ENCODE measurements at places on chromosomes 2 and 18.
A peak's percentile ranks its signal among the peaks of the same experiment; 100 is the strongest.

DNA sequence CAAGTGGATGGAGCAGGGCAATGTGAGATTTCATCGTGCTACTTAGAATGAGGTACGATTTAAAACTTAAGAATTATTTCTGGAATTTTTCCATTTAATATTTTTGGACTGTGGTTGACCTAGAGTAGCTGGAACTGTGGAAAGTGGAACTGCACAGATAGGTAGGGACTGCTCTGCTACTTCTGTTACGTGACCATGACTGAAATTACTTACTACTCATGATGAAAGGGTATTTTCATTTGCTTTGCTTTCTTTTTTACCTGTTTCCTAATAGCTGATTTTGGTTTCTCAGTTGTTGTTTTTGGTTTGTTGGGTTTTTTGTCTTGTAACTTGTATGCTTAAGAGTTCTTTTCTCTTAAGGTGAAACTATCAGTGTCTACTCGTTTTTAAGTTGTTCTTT is 11.4 kb downstream of the UBE2E3 start:
- DNase-seq: no peak

GRCh38 chr18:58269931-58270330 is 225.9 kb downstream of the NEDD4L start:
- DNase-seq: no peak

DNA sequence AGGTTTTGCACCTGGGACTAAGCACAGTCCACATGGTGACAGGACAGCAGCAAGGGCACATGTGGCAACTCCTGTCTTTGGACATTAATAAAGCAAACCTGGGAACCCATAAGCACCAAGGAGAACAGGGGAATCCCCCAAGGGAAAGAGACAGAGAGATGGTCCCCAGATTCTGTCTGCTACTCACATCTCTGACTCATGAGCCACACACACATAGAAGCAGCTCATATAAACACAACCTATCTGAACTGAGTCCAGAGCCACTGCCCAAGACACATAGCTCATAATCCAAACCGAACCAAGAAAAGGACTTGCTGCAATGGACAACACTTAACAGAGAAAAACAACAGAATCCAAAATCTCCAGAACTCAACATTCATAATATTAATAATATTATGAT is 82.5 kb downstream of the OSBPL1A start:
- DNase-seq: peak; percentile 8

DNA sequence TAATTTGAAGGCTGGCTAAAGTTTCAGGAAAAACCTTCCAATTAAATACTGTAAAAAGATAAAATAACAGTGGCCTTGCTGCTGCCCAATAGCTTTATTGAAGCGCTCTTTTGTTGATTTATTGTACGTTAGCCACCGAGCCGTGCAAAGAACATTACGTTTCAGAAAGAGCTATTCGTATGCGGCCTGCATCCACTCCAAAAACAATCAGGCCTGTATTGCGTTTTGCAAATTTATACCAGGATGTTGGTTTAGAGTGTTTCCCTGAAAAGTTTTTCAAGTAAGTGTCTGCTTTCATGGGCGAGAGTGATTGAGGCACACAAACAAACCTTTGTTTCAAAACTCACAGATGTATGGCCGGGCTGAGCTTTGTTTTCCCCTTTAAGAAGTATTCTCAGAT is 257.2 kb upstream of the SALL3 start:
- no peak for DNase-seq

GRCh38 chr2:227855440-227855839 is 16.0 kb upstream of the DAW1 start:
- no peak for DNase-seq

DNA sequence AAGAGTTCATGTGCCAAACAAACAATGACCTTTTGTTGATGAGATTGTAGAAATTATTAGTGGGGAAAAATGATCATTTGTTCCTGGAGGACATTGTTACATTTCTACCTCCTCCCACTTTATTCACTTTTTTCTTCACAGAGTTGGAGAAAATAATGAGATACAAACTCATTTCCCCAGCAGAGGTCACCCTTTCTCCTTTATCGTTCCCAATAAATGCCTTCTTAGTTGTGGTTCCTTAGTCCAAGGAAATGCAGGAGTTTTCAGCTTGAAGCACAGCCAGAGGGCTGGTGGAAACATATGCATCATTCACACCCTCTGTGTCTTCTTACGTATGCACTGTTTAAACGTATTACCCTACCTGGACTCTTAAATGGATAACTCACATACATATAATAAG is 108.8 kb downstream of the SLC4A3 start:
- peak; percentile 80 for DNase-seq

DNA sequence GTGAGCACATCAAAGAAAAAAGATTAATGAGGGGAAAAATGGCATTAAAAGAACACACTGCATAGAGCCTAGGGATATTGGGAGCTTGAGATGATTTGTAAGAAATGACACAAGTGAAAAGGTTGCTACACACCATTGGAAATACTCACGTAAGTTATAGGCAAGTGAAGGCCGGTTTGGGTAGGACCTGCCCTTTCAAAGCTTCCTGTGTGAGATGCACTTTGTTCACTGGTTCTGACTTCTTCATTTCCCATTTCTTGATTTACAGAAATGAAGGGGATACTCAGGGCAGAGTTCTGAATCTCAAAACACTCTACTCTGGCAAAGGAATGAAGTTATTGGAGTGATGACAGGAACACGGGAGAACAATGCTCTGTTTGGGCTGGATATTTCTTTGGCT is at the start of gene IL18RAP:
TSS of gene IL18RAP (plus strand) at position 251 of the 400 bp plus-strand sequence. CDS start at position 369, 118 bp downstream.
- DNase-seq: no peak

GRCh38 chr2:152071092-152071491 is 27.8 kb downstream of the CACNB4 start:
- DNase-seq: no peak

DNA sequence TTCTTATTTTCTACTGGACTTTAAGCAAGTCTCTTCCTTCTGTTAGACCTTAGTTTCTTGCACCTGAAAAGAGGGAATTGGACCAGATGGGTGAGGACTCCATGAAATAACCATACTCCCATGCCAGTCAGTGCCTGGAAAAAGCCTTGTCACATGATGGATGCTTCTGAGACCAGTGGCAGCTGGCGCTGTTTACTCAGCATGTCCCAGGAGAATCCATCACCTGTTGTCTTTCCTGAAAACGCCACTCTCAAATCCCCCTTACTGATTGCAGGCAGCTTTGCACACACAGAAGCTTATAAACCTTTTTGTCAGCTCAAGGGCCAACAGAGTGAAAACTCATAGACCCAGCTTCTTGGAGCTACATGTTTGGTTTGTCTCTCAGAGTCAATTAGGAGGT is 117.6 kb downstream of the POLE4 start:
- DNase-seq: no peak

DNA sequence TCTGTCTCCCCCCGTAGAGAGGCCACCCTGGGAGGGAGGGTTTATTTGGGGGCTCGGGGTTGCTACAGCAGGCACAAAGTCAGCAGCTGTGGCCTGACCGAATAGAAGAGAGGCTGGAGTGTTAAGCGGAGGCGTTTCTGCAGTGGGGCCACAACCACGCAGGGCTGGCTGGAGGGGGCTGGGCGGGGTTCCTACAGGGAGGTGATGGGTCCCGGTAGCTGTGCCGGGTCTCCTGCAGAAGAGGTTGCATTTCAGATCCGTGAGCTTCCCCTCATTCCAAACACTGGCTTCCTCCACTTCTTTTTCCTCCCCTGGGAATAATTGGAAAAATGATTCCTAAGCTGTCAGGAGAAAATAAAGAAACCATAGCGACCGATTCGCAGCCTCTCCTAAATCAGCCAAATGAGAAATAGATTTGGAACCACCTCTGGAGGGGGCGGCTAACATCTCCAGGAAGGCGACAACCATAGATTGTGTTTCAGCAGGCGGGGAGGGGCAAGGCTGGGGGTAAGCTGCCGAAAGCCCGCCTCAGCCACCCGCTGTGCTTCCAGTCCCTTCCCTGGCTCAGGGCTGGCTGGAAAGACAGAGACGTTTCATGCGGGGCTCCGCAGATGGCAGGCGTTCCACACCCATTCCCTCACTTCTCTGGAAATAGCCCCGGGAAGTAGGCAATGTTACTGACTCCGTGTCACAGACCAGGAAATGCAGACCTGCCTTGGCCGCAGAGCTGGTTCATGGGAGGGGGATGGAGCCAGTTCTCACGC is 85.6 kb upstream of the TAF1B start:
- DNase-seq: peak; percentile 42

DNA sequence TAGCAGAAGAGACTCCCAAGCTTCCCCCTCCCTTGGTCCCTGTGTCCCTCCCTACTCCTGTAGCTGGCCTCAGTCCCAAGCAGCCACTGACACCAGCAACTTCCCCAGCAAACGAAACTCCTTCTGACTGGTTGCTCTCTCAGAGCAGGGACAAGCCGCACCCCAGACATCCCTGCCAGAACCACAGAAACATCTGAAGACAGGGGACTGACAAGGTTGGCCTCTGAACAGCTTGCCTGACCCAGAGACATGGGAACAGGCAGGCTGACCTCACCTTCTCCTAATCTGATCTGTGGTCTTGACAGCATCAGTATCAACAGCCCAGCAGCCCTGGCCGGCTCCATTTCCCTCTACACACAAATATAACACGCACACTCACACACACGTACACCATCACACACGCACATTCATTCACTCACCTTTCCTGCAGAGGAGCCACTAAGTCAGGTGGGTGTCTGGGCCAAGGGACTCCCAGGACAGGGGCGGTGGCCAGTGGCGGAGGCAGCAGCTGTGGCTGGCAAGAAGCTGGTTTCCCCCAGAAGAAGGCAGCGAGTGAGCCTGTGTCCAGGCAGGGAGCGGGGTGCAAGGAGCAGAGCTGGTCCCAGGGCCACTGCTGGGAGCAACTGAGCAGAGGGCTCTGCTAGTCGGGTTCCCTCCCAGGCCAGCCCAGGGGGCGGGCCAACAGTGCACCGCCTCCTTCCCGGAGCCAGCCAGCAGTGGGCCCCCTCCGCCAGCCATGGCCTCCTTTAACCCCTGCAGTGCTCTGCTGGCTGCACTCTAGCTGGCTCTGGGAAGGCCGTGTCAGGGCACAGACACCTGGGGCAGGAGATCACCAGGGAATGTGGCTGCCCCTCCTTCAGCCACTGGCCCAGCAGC is 59.1 kb downstream of the TNS1 start:
- peak; percentile 48 for DNase-seq
